ENCODE measurements at places on chromosomes 7 and 10. TPM values are rescaled to one million over a fixed set of nuclear protein-coding genes. Genes with fewer than 3 reads are reported as not detected.

The NRF1 gene
- total RNA-seq, result 22.6 TPM

The ZCWPW1 gene
- 5.9 TPM for total RNA-seq

The HOXA3 gene
- total RNA-seq, result 3.9 TPM

The PLCE1 gene
- total RNA-seq, result 13.0 TPM

The SHH gene
- total RNA-seq, result 0.25 TPM

DNA sequence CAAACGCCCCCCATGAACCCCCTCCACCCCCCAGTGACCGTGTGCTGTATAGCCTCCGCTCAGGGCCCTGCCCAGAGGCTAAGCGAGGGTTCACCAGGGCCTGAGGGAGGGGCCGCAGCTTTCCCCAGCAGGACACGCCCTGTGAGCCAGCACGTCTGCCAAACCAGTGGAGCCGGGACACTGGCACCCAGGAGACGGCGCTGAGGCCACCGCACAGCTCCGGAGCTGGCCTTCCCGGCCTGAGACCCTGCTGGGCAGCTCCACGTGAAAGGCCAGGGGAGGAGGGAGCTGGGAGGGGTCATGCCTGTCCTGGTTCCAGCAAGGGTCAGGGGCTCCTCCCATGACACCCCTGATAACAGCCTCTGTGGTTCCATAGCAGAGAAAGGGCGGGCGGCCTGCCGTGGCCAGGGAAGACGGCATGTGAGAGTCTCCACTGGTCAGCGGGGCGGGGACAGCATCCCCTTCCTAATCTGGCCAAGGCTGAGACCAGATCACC is 278.3 kb downstream of the ELFN1 start:
- DNase-seq, result no peak

- DNase-seq, result no peak
Measured at GRCh38 chr10:77987671-77988255, 41.6 kb downstream of the POLR3A start.

- no peak for DNase-seq
Measured at GRCh38 chr10:43181146-43181545, 42.9 kb downstream of the CSGALNACT2 start.

GRCh38 chr7:17690030-17690429 is 250.3 kb downstream of the SNX13 start:
- DNase-seq, result no peak

DNA sequence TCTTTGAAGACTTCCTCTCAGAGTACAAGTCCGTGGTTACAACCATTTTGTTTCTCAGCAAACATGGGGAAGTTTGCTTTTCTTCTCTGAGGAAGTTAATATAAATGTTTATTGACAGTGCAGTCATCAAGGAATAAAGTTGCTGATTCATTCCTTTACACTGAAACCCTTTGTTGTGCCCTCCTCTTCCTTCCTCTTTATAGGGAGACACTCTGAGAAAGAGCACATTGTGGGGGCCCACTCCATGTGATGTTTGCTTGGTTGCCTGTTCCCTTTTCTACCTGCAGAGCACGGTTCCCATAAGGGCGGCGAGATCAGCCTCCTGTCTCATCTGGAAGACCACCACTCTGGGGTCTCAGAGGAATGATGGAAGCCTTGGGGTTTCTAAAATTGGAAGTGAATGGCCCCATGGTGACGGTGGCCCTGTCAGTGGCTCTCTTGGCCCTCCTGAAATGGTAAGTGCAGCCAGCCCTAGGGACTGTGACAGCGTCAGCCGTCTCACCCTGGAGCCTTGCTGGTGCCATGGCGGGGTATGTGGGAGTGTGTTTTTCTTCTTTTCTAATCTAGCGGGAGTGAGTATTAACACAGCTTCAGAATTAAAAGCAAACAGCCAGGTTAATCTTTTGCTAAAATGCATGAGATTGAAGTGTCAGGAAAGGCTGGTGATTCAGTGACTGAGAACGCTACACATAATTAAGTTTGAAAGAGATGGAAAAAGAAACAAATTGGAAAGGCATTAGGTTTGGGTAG is at the start of gene TBXAS1:
TBXAS1 (plus strand) TSS at position 240 of the 750 bp plus-strand sequence; CDS start at position 367, 127 bp downstream.
- DNase-seq, result peak; percentile 62

DNA sequence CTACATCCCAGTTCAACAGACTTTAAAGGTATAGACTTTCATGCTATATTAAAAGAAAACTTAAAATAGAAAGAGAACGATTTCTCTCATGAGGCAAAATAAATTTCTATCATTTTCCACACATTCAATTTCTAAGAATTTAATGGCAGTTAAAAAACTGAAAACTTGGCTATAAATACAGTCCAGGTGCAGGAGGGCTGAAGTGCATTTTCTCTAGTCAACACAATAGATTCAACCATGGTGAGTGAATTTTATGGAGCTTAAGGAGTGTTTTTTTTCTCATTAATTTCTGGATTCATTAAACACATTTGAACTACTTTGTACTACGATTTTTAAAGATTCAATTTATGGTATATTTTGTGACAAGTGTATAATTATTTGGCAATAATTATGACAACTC is 240.8 kb upstream of the SLC26A5 start:
- DNase-seq, result no peak

DNA sequence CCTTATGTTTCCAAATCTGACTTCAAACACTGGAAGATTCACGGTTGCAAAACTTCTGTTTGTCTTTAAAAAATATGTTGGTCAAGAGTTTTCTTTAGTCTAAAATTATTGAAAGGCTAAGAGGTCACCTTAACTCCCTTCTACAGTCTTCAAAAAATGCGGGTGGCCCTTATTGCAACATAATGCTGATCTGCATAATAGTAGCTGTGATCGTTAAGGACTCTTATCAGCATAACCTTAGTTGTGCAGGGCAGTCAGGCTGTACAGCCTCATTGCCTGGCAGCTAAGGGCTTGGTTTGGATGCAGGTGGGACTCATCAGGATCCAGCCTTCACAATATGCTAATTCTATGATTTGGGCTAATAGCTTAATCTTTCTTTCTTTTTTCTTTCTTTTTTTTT is 15.0 kb downstream of the KIAA1217 start:
- no peak for DNase-seq

- no peak for DNase-seq
Measured at GRCh38 chr10:27169849-27170248, 14.7 kb downstream of the MASTL start.

- DNase-seq, result no peak
Measured at GRCh38 chr7:101882005-101882421, 64.6 kb downstream of the CUX1 start.

GRCh38 chr10:85900487-85900886 is 466.1 kb downstream of the GRID1 start:
- no peak for DNase-seq

All from vagina (tissue), 2 donors.